Choroid plexus epithelial cell (primary cell): ENCODE measurements at places on chromosomes 6 and 20.
A peak's percentile ranks its signal among the peaks of the same experiment; 100 is the strongest.

GRCh38 chr20:50658804-50659380 is 32.5 kb downstream of the RIPOR3 start:
- DNase-seq: no peak

- DNase-seq: no peak
Observed at GRCh38 chr6:46288835-46289234, 118.1 kb upstream of the ENPP5 start.

- peak; percentile 13 for DNase-seq
Observed at GRCh38 chr20:57395111-57395966, 4.1 kb downstream of the RBM38 start.

GRCh38 chr6:3305831-3306230 is 47.1 kb downstream of the PSMG4 start:
- DNase-seq: no peak

DNA sequence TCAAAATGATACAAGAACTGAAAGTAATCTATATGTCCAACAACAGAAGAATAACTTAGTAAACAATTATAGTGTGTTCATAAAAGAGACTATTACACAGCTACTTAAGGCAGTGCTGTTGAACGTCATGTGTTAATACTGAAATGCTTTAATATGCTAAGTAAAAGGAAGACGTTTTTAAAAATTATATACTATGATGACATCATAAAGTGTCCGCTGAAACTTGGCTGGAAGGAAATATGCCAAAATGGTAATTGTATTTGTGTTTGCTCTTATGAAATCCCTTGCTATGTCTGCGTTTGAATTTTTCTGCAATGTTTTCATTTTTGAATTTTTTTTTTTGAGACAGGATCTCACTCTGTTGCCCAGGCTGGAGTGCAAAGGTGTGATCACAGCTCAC is 679.3 kb downstream of the DHX35 start:
- DNase-seq: no peak

- DNase-seq: no peak
Observed at GRCh38 chr6:142236691-142237090, 65.1 kb upstream of the ADGRG6 start.

GRCh38 chr6:112470950-112471349 is 123.8 kb downstream of the RFPL4B start:
- no peak for DNase-seq

DNA sequence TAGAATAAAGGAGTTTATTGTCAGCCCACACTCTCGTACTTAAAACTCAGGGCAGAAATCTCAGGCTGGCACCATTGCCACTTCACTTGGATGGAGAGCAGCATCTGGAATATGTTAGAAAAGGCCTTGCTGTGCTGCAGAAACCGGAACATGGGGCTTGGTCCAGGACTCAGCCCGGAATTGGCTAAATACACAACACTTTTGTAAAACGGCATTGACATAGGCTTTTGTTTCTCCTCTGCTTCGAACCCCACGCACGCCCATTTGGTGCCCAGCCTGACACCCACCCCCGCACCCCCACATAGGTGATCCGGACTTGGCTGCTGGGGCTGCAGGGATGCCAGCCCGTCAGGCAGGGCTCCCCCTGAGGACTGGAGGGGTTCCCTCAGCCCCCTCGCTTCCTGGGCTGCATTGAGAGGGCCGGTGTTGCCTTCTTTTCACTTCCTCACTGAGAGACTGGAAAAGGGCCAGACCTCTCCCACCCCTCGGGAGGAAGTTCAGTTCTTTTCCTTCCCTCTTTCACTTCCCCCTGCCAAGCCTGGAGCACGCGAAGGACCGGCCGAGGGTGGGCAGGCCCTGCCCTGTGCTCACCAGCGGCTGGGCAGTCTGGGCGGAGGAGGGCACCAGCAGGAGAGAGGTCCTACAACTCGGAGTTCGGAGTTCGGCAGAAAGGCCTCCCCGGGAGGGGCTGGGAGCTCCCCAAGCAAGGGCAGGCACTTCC is 17.9 kb upstream of the CST3 start:
- no peak for DNase-seq

- DNase-seq: no peak
Observed at GRCh38 chr20:61718361-61719005, 347.2 kb downstream of the TAF4 start.

DNA sequence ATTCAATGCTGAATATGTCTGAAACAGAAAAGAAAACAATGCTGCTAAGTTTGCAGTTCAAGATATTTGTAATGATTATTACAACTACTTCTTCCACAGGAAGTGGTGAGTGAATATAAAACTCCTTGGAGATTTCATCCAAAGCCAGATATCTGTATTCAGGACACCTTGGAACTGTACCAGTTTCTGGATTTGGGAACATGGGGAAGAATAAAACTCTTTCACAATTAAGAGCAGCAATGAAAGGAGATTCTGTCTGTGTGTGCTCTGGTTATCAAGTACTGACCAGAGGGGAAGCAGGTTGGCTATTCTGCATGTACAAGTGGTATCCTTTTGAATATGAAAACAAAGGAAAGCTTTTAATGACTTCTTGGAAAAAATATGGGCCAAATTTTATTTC is 21.1 kb downstream of the ELOVL2 start:
- no peak for DNase-seq

GRCh38 chr6:105974986-105975385 is 111.2 kb upstream of the PRDM1 start:
- no peak for DNase-seq
